Uterus (tissue), 4 donors: ENCODE measurements at places on chromosomes 2 and 18.

DNA sequence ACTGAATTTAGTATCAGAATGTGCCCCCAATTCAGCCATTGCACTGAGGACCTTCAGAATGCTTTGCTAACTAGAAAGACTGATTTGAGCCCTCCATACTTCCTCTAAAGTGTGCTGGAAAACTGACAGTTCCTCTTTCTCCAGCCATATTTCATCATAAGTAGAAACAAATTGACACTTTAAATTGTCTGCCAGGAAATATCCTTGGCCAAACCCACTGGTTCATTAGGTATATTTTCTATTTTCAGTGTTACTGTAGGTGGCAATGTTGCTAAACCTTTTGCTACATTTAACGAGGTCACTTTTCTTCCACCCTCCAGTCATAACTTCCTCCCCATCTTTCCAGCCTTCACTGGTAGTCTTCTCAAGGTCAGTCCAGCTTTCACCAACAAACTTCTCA, 21.5 kb downstream of the SP5 start:
- DNase-seq = no peak

DNA sequence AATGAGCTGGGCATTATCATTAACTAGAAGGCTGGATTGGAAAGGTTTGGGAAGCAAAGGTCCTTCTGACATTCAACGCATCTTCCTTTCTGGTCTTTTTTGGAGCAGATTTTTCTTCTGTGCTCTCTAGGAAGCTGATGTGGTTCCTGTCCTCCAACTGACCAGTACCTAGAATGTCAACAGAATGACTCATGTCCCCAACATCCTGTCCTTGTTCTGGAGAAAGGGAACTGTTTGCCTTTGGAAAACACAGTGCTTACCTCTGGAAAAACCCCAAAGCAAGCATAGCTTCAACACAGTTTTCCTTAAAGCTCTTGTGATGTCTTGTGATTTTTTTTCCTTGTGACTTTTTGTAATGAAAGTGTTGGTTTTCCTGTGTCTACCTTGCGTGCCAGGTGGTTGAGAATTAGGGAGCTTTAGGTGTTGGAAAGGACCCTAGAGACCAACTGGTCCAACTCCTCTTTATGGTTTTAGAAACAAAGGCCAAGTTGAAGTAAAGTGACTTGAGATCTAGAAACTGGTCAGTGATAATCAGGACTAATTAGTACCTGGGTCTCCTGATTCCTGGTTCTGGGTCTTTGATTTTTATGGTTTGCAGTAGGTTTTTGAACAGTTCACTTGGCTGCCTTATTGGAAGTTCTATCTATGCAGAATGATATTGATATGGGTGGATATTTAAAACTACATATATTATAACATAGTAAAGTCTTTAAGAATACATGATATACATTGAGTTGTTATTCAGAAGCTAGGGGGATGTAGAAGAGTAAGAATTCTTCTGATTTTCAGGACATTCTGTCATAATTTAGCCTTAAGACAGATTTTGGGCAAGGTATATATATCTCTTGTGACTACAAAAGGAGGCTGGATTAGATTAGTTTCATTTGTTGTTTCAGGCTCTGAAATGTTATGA, 70.5 kb downstream of the FMNL2 start:
- no peak for DNase-seq

GRCh38 chr2:27322301-27322765, 564 bp downstream of the MPV17 start:
- no peak for DNase-seq

GRCh38 chr2:47312491-47312850, 90.5 kb upstream of the MSH2 start:
- DNase-seq = no peak

GRCh38 chr18:22796113-22796512, 137.0 kb upstream of the RBBP8 start:
- no peak for DNase-seq

- DNase-seq = no peak
Measured at GRCh38 chr2:127454595-127455565, 36.7 kb downstream of the PROC start.

DNA sequence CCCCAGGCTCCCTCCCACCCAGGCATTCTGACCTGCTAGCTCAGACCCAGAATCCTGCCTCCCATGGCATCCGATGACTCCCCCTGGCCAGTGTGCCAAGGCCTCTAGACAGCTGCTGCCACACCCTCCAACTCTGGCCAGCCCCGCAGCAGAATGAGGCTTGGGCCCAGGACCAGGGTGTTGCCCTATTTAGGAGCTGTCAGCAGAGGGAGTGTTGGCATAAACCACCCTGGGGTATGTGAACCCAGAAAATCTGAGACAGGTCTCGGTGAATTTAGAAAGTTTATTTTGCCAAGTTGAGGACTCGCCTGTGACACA, 134.3 kb downstream of the KLHL29 start:
- no peak for DNase-seq

GRCh38 chr18:77173275-77174030, 40.9 kb upstream of the MBP start:
- DNase-seq = no peak

DNA sequence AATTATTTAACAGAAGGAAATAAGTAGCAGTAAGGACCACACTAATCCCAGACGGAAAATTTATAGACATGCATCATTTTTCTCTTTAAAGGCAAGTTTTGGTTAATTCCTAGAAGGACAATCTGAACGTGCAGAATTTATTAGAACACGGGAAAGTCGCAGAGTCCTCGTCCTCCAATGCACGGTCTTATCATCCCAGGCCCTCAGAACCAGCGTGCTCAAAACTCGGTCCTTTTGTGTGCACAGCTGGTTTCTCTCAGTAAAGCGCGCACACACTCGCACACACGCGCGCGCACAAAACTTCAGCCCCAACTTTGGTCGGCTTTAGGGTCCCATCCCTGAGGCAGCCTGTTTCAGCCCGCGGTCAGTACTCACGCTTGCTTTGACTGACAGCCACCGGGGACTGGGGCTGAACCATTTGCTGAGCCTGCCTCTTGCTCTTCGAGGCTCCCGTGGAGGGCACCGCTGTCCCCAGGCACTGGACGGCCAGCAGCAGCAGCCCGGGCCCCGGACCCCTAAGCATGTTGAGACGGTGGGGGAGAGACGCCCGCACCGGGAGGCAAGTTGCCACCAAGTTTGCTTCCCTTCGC, 493 bp downstream of the FN1 start:
- peak; percentile 57 for DNase-seq

- no peak for DNase-seq
Measured at GRCh38 chr2:160073284-160073888, 11.0 kb upstream of the PLA2R1 start.

GRCh38 chr2:110124939-110125691, 9.5 kb upstream of the MALL start:
- no peak for DNase-seq

DNA sequence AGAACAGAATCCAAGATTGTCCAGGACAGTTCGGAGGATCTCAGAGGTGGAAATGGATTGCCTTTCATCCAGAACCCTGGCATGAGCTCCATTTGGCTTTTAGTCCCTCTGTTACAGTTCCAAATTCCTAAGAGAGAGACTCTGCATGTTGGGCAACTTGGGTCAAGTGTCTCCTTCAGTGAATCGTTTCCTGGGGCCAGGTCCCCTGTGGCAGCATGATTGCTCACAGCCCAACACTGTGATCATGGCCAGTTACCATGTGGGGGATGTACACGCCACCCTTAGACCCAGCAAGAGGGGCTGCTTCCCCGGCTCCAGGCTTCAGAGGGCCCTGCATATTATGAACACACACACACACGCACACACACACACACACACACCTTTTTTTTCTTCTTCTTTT, 118.6 kb upstream of the GLI2 start:
- DNase-seq = no peak

DNA sequence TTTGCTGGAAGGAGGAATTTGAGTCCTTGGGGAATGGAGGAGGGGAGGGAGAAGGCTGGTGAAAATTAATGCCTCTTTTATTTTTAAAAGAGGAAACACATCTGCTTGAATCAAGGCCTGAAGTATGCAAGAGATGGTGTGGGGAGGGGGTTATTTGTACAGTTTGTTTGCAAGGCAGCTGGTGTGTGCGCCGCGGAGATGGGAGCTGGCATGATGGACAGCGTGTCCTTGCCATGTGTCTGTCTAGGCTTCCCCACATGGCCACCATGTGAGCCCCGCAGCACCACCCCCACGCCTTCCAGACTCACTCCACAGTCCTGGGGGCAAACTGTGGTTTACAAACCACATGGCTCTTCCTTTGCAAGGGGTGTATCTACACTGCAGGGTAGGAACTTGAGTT, 154.8 kb upstream of the APCDD1 start:
- DNase-seq = no peak

DNA sequence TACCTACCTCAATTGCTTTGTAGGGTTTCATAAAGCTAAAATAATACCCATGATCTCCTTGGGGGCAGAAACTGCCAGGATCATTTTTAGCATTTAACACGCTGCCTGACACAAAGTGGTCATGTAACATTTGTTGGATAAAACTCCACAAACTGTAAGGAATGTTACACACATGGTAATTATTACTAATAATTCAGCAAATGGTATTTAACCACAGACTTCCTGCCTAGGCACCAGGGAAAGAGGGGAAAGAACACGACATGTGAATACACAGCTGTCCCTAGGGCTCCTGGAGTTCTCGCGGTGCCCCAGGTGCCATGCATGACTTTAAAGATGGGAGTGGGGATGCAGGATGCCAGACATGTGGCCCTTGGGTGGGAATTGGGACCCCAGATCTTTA, 43.5 kb downstream of the ASAP2 start:
- no peak for DNase-seq
